ENCODE measurements at places on chromosomes 11 and 22.

GRCh38 chr11:116990061-116990473 lies 108.2 kb downstream of the SIK3 start:
- no peak for DNase-seq

- DNase-seq: no peak
These were observed 5.4 kb downstream of the LRRC32 start for GRCh38 chr11:76665172-76665571.

- DNase-seq: peak; percentile 24
These were observed 113.5 kb downstream of the SLC1A2 start for GRCh38 chr11:35305670-35306382.

DNA sequence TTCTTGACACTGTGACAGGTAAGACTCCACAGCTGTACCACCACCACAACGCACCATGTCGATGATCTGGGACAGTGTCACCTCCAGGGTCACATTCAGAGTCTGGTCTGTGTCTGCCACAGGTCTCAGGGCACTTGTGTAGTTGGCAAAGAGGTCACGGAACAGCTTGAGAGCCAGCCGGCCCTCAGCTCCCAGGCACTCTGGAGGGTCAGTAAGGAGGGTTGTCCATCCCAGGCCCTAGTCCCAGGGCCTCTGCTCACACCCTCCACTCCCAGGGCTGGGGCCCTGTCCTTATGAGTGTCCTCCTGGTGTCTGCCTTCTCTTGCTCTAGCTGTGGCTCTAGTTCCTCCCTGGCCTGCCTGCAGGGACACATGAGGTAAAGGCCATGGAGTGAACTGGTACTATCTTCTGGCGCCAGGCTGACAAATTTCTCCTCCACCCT lies 1.4 kb downstream of the CHRNA10 start:
- DNase-seq: no peak

- DNase-seq: no peak
These were observed 95.3 kb downstream of the SERGEF start for GRCh38 chr11:17917556-17917955.

DNA sequence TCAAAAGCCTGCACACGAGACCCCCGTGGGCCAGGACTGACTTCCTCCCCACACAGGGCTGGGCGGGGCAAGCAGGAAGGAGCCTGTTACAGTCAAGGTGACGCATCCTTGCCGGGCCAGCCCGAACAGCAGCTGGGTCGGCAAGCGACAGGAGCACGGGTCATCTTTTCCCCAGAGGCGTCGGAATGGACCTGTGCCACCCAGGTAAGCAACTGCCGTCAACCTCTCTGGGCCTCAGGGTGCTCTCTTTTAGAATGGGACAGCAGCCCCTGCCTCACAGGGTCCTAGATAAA lies at the start of gene CYTH4:
Gene CYTH4 (plus strand): TSS at position 124 of the 293 bp plus-strand sequence. CDS start 62 bp downstream, at position 186.
- DNase-seq: peak; percentile 56

GRCh38 chr11:12754021-12754420 lies 79.8 kb downstream of the TEAD1 start:
- no peak for DNase-seq
